Ovary (tissue), 10 donors: ENCODE measurements at places on chromosomes 12 and 14. TPM values are rescaled to one million over a fixed set of nuclear protein-coding genes. Genes with fewer than 3 reads are reported as not detected.

The PGF gene
- total RNA-seq: 1.8 TPM

The TMTC1 gene
- total RNA-seq: 18.2 TPM

The GNB3 gene
- 12.7 TPM for total RNA-seq

The FMNL3 gene
- 33.1 TPM for total RNA-seq

The GUCY2C gene
- total RNA-seq: not detected

The LRRIQ1 gene
- total RNA-seq: 2.5 TPM

The DDN gene
- total RNA-seq: not detected

The EML1 gene
- 12.5 TPM for total RNA-seq

The SERPINA12 gene
- total RNA-seq: not detected
